Stimulated activated CD4-positive, alpha-beta T cell treated with anti-CD3 and anti-CD28 coated beads, Interleukin-1b, Interleukin-23, amount 100 ng/mL, for 1 hour (primary cell): ENCODE measurements at places on chromosomes 3 and 15.

DNA sequence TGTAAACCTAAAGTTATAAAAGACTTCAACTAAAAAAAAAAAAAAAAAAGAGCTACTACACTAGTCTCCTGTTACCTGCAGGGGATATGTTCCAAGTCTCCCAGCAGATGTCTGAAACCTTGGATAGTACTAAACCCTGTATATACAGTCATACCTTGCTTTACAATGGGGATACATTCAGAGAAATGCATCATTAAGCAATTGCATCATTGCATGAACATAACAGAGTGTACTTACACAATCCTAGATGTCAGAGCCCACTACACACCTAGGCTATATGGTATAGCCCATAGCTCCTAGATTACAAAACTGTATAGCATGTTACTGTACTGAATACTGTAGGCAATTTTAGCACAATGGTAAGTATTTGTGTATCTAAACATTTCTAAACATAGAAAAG lies 119.1 kb downstream of the GMPS start:
- DNase-seq = no peak

DNA sequence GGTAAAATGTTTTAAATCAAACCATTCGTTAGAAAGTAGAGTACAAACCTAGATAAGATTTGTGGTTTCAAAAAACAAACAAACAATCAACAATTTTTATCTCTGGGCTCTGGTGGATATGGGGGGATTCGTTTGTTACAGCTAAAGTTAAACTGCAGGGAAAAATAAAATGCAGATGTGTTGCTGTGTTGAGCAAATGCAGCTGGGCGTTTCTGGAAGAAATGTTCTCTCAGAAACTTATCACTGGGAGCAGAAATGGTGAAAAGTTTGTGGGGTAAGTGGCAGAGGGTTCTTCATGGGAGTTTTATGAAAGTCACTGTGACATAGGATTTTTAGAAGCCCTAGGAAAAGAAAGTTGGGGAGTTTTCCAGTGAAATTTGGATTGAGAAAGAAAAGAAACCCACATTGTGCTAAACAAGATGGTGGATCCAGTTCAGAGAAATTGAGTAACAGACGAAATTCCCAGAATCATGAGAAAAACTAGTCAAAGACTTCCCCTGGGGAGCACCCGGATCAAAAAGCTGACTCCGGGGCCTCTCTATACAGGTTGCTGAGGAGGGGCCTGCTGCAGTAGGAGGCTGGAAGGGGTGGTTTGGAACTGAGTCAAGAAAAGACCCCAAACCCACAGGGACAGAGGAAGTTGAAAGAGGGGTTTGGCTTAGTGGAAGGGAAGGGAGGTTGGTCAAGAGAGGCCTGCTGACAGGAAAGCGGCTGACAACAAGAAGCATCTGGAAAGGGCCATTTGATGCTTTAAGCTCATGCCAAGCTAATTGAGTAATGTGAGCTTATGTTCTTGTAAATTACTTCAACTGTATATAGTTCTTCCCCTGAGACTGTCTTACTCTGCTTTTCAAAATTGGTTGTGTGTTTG lies 108.7 kb downstream of the RARB start:
- DNase-seq = no peak

DNA sequence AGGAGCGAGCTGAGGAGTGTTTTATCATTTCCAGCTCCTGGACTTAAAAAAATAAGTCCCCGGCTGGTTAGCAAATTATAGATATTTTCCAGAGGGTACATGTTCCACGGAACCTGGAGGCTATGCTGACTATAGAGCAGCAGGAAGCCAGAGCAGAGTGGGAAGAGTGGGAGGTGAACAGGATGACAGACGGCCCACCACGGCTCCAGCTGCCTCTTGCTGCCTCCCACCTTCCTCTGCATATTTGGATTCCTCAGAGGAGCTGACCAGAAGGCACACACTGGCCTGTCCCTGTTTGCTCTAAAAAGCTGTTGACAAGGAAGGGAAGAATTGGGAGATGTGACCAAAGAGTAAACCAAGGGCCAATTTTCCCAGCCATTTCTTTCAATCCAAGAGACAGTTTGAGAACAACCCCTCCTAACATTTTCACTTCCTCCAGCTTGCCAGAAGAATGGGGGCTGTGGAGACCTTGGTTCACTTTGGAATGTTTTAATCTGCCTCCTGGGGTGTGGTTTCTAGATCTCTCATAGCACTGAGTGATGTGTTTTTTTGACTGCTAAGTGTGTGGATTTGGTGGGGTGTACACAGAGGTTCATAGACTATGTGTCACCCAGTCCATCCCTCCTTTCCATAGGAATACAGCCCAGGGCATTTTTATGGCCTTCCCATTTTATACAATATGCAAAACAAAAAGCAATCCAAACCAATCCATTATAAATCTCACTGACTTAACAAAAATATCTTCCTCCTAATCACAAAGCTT lies 36.8 kb downstream of the HGD start:
- no peak for DNase-seq

DNA sequence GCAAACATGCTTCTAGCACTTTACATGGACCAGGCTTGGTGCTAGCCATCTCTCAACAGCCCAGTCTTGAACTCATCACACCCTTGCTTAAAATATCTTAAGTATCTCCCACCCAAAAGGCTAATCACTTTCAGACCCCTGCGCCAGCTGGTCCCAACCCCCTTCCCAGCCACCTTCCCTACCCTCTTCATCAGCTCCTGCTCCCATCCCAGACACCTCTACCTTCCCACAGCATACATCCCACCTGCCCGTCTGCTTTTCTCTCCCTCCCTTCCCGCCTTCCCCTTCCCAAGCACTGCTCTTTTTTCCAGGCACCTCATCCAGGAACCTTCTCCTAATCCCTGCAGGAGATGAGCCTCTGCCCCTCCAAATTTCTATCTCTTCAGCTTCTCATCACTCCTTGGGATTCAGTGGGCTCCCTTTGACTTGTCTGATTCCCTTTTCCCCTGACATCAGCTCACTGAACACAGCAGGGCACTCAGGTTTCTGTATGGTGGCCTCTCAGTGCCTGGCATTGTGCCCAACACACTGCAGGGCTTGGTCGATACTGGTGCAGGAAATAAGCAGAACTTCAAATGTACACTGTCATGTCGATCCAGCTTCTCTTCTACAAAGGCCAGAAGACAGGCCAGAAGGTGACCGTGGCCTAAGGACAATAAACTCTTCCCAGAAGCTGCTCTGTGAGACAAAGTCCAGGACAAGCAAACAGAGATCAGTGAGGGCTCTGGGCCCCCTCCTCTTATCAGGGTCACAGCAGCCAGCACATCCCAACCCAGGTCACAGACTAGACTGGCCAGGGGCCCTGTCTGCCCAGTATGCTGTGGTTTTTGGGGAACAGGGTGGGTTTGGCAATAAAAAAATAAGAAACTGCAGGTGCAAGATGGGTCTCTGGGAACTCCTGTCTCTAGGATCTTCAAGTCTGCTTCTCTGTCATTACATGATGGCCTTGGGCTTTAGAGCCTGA lies 2.2 kb upstream of the ITIH1 start:
- no peak for DNase-seq

GRCh38 chr15:91548549-91548948 lies 305.0 kb upstream of the SLCO3A1 start:
- DNase-seq = no peak
